Nephron progenitor cell (in vitro differentiated cells): ENCODE measurements at places on chromosomes 3 and 15.

- no peak for DNase-seq
Observed at GRCh38 chr3:47469616-47470015, 6.1 kb downstream of the SCAP start.

- DNase-seq, result no peak
Observed at GRCh38 chr15:58228718-58229117, 90.5 kb downstream of the AQP9 start.

GRCh38 chr15:58331913-58332675 lies 99.7 kb upstream of the LIPC start:
- peak; percentile 77 for DNase-seq

DNA sequence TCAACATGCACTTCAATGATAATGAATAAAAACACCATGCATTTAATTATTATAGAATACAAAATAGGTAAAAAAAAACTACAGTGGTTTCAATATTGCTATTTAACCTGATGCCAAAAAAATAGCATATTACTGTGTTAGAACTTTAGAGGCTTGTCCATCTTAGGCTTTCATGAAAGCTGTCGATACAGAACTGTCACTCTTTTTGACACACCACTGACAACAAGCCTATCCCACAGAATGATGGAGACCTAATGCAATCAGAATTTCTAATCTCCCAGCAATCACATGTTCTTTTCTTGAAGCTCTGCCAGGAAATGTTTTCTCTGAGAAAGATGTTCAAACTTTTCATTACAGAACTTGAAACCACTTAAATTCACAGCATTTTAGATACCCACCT lies 490.3 kb upstream of the EPHA6 start:
- no peak for DNase-seq

DNA sequence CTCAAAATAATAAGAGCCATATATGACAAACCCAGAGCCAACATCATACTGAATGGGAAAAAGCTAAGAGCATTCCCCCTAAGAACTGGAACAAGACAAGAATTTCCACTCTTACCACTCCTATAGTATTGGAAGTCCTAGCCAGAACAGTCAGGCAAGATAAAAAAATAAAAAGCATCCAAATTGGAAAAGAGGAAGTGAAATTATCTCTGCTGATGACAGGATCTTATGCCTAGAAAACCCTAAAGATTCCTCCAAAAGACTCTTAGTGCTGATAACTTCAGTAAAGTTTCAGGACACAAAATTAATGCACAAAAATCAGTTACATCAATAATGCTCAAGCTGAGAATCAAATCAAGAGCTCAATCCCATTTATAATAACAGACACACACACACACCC lies 45.9 kb upstream of the SLC2A2 start:
- no peak for DNase-seq

- DNase-seq, result peak; percentile 48
Observed at GRCh38 chr15:87874896-87875711, 381.4 kb downstream of the NTRK3 start.

GRCh38 chr3:179771797-179772196 lies 119.0 kb downstream of the USP13 start:
- DNase-seq, result no peak
